ENCODE measurements at places on chromosomes 2 and 18. TPM values are rescaled to one million over a fixed set of nuclear protein-coding genes. Genes with fewer than 3 reads are reported as not detected.
A peak's percentile ranks its signal among the peaks of the same experiment; 100 is the strongest.

GRCh38 chr2:128321784-128322714 is 3.4 kb upstream of the HS6ST1 start:
- peak; percentile 78 for DNase-seq

DNA sequence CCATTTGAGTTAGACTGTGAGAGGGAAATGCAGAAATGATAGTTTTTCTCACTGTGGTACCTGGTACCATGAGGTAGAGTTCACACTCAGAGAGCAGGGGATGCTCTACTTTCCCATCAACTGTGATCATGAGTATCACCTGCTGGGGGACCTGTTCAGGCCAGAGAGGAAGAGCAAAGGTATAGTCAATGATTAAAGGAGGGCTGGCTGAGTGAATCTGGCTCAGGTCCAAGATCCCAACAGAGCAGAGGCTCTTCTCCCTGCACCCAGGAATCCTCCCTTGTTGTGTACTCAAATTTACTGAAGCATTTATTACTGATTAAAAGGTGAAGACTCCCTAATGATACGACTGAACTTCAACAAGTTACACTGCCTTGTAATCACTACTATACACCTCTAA is 104.6 kb upstream of the CHRNA1 start:
- DNase-seq = no peak

- no peak for DNase-seq
These were observed 86.0 kb downstream of the TPO start for GRCh38 chr2:1499033-1499795.

ARHGAP28 gene
- 7.9 TPM for total RNA-seq

DNA sequence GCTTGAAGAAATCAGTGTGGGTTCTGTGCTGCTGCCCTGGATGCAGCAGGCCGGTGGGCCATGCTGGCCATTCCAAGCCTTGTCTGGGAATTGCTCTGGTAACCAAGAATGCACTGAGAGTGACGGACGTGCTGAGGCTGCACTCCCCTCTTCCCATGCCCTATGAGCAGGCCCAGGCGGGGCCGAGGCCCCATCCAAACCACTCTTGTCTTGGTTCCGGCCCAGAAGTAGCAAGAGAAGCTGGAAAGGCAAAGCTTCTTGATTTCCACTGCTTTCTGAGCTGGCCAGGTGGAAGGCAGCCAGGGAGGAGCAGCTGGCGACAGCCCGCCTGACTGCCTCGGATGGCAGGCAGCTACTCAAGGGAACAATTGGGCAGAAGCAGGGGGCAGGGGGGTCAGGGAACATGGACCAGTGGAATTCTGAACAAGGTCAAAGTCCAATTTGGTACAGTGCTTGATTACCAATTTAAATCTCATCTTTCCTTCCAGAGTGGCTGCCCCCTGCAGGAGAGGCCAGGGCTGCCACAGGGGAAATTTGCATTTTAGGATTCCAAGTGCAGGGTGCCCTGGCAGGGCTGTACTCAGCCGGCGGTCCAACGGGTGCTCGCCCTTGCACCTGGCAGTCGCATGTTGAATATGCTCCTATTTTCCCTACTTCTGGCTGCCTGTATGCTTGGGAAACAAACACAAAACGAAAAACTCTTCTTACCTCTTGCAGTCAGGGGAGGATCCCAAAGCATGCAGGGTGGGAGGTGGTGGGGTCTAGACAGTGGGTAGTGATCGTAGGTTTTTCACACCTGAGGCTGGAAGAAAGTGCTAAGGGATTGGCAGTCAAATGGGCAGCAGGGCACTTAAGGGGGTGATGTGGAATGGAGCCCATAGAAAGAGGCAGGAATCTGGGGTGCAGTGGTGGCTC is 67.3 kb downstream of the LIPG start:
- no peak for DNase-seq
